HFFc6 (cell line): ENCODE measurements at places on chromosomes 7 and 10.
A peak's percentile ranks its signal among the peaks of the same experiment; 100 is the strongest.

GRCh38 chr7:93646538-93646937 lies 72.0 kb upstream of the CALCR start:
- H3K36me3 ChIP-seq, result no peaks in the 10 kb centered on the region
- H3K27ac ChIP-seq, result no peak overlapping the region
- peaks cover 1% of the 10 kb centered on the region; the same call in 1 of the 2 replicates for H3K27me3 ChIP-seq
- DNase-seq, result no peak
- no peaks in the 10 kb centered on the region for H3K4me1 ChIP-seq

- no peak overlapping the region for H3K27ac ChIP-seq
- H3K36me3 ChIP-seq, result no peaks in the 10 kb centered on the region
- no peaks in the 10 kb centered on the region for H3K27me3 ChIP-seq
- no peak overlapping the region for H3K4me3 ChIP-seq
- DNase-seq, result no peak
- peaks cover 7% of the 10 kb centered on the region; the same call in 1 of the 2 replicates for H3K4me1 ChIP-seq
Measured at GRCh38 chr7:5662828-5663227, 118.6 kb downstream of the RNF216 start.

GRCh38 chr10:113945075-113945686 lies 90.7 kb downstream of the NHLRC2 start:
- H3K36me3 ChIP-seq, result no peaks in the 10 kb centered on the region
- DNase-seq, result peak; percentile 56
- peaks cover 39% of the 10 kb centered on the region for H3K4me1 ChIP-seq
- no peak overlapping the region; the same call in 1 of the 2 replicates for H3K4me3 ChIP-seq
- H3K27me3 ChIP-seq, result peaks cover 8% of the 10 kb centered on the region

- H3K4me1 ChIP-seq, result peaks cover 46% of the 10 kb centered on the region
- H3K27ac ChIP-seq, result no peak overlapping the region
- no peak overlapping the region for H3K4me3 ChIP-seq
Measured at GRCh38 chr7:77827999-77828398, 29.4 kb downstream of the PHTF2 start.

DNA sequence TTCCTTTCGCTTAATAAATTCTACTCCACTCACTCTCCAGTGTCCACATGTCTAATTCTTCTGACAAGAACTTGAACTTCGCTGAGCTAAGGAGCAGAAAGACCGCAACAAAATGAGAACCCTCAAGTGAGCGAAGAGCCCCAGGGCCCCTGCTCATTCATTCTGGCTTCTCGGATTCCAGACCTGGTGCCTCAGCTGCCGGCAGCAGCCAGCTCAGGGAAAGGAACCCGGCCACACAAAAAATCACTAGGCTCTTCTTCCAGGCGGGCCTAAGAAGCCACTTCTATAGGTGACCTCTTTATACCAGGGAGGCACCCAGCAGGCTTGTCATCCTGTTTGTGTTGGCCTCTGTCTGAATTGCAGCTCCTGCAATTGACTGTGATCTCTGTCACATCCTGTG lies 33.3 kb downstream of the OTUD1 start:
- H3K27me3 ChIP-seq, result peaks cover 14% of the 10 kb centered on the region
- DNase-seq, result no peak
- no peak overlapping the region for H3K27ac ChIP-seq
- no peaks in the 10 kb centered on the region for H3K36me3 ChIP-seq

GRCh38 chr7:75866114-75866488 lies 12.7 kb upstream of the RHBDD2 start:
- no peak for DNase-seq
- H3K4me3 ChIP-seq, result peak overlapping the region; percentile 17; the same call in 1 of the 2 replicates
- peaks cover 15% of the 10 kb centered on the region for H3K27me3 ChIP-seq
- H3K27ac ChIP-seq, result no peak overlapping the region

GRCh38 chr7:74008687-74009086 lies 19.3 kb upstream of the ELN start:
- H3K4me1 ChIP-seq, result peaks cover 44% of the 10 kb centered on the region
- H3K27me3 ChIP-seq, result peaks cover 7% of the 10 kb centered on the region
- H3K4me3 ChIP-seq, result no peak overlapping the region
- no peak for DNase-seq
- no peaks in the 10 kb centered on the region for H3K36me3 ChIP-seq
